ENCODE measurements at places on chromosomes 5 and 9.

DNA sequence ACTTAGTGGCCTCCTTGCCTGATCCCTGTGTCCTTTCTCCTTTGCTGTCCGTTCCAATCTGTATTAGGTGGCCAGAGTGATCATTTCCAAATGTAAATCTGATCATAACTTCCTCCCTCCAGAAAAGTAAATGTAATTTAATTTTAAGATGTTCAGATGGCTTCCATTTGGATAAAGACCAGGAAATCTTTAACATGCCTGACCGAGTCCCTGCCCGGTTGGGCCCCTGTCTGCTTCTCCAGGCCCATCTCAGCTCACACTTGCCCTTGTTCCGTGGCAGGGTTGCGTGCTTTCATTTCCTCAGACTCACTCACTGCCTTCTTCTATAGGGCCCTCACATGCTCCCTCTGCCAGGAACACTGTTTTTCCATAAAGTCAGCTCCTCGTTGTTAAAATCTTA lies 7.6 kb downstream of the MAP3K1 start:
- no peak for DNase-seq

DNA sequence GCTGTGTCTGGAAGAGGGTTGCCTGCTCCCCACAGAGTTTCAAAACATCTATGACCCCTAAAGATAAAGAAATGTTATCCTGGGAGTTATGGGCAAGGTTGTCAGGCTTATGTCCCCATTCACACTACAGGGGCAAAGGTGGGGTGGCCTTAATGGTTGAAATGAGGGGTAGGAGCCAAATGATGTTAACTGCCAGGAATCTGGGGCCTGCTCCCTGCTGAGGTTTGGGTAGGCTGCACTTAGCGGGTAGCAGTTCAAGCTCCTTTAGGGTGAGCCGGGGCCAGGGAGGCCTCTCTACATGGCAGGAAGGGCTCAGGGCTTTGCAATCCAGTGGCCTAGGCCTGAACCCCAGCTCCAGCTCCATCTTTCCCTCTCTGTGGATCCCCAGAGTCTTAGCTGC lies 3.0 kb downstream of the FGF18 start:
- no peak for DNase-seq

DNA sequence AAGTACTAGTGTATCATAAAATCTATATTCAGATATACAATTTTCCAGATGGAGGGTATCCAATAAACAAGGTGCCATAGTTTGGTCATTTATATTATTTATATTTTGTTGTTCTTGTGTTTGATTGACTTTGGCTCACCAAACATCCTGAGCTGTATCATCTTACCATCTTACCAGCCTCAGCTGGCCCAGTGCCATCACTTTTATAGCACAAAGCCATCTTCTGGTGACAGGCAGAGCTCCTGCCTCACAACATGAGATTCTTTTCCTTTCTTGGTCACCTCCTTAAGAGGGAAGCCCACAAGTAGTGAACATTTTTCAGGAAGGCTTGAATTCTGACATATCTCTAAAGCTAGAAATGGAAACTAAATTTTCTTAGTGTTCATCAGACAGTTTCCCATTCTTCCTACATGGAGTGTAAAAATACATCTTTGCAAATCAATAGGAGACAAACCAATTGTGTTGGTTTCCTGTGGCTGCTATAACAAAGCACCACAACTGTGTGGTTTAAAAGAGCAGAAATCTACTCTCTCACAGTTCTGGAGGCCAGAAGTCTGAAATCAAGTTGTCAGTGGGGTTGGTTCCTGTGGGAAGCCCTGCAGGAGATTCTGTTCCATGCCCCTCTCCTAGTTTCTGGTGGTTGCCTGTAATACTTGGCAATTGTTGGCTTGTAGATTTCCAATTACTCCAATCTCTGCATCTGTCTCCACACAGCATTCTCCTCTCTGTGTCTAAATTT lies 341.8 kb downstream of the MAN2A1 start:
- no peak for DNase-seq

- DNase-seq, result no peak
Observed at GRCh38 chr9:30522486-30522885, 1862.0 kb upstream of the ACO1 start.

GRCh38 chr5:126455728-126456127 lies 32.5 kb downstream of the GRAMD2B start:
- no peak for DNase-seq

Measured in ecto neural progenitor cell (in vitro differentiated cells).